ENCODE measurements at places on chromosomes 3 and 15. TPM values are rescaled to one million over a fixed set of nuclear protein-coding genes. Genes with fewer than 3 reads are reported as not detected.

DNA sequence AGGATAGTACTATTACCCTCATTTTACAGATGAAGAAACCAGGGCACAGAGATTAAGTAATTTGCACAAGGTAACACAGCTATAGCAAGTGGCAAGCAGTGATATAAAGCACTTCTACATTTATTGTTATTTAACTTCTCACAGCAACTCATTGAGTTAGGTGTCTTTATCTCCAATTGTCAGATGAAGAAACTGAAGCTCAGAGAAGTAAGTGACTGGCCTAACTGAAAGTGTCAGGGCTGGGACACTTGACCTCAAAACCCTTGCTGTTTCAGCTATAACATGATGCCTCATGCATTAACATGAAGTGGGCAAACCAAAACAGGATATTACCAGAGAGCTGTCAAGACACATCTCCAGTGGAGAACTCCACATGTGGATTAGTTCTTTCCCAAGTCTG is 65.8 kb upstream of the LEKR1 start:
- DNase-seq, result no peak

Gene SLC15A2
- total RNA-seq, result 8.3 TPM

Gene NR1I2
- 0.82 TPM for total RNA-seq

GRCh38 chr3:71302604-71303003 is 280.9 kb downstream of the FOXP1 start:
- DNase-seq, result no peak

- no peak for DNase-seq
These were observed 386.5 kb upstream of the CFAP20DC start for GRCh38 chr3:59436164-59436958.

Measured in activated naive CD4-positive, alpha-beta T cell treated with anti-CD3 and anti-CD28 coated beads, Interleukin-2, amount 50 U/mL, for 72 hours (primary cell).